Left colon (tissue), 2 donors: ENCODE measurements at places on chromosomes 7 and 10. TPM values are rescaled to one million over a fixed set of nuclear protein-coding genes. Genes with fewer than 3 reads are reported as not detected.
A peak's percentile ranks its signal among the peaks of the same experiment; 100 is the strongest.

GRCh38 chr10:107616463-107617410 is 452.2 kb upstream of the SORCS1 start:
- no peak for DNase-seq

- no peak for DNase-seq
Measured at GRCh38 chr7:22417841-22418240, 60.9 kb upstream of the RAPGEF5 start.

DNA sequence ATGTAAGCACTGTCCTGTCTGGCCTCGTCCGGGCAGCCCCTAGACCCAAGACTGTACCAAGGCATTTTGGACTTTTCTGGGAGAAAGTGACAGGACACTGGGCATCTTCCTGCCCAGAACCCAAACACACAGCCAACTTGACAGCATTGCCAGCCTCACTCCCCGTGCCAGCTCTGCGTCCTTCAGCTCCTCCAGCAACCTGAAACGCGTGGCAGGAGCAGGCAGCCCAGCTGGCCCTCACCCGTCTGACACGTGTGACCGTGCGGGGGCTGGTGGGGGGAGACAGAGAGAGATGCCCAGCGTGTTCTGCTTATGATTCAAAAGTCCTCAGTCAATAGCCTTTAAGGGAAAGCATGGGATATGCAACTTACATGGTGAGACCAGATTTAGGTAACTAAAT is 50.3 kb upstream of the SLC29A3 start:
- no peak for DNase-seq

Gene TMEM236
- 53.0 TPM for total RNA-seq

Gene NKX1-2
- not detected for total RNA-seq

Gene GDF2
- total RNA-seq: not detected

DNA sequence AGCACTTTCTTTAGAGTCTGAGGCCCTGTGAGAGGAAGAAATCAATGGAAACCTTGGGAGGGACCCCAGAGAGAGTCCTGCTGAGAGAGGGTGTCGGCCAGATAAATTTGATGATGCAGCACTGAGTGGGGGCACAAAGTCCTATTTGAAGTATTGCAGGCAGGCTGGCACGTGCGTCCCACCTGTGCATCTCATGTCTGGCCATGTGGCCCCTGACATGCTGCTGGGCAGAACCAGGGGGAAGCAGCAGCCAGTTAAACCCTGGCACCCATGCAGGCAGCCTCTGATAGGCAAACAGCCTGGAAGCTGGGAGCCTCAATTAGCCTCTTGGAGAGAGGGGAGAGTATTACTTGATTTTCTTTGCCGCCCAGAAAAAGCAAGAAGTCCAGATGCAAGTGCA is 180.9 kb downstream of the PLXNA4 start:
- DNase-seq: no peak

DNA sequence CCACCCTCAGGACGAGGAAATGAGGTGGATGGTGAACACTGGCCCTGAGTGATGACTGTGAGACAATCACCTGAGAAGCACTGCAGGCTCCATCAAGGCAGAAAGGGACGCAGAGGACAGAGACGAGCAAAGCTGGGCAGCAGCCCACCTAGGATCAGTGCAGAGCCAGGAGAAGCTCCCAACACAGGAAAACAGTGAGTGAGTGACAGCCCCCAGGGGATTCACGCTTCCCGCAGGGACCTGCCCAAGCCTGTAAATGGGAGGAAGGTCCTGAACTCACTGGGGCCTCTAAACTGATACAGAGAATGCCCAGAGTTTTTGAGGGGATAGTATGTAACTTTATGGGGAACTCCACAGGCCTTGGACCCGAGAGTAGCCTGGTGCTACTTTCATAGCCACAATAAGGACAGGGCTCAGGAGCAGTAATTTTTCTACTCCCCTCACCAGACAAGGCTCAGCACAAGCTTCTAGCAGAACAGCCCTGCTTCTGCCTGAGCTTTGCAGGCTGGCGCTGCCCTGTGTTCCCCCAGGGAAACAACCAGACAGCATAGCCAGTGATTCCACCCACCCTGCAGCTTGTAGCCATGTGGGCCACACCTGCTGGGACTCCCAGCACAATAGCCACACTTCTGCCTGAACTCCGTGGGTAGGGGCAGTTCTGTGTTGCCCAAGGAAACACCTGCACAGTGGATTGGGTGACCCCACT is 708.4 kb downstream of the POM121L12 start:
- no peak for DNase-seq

DNA sequence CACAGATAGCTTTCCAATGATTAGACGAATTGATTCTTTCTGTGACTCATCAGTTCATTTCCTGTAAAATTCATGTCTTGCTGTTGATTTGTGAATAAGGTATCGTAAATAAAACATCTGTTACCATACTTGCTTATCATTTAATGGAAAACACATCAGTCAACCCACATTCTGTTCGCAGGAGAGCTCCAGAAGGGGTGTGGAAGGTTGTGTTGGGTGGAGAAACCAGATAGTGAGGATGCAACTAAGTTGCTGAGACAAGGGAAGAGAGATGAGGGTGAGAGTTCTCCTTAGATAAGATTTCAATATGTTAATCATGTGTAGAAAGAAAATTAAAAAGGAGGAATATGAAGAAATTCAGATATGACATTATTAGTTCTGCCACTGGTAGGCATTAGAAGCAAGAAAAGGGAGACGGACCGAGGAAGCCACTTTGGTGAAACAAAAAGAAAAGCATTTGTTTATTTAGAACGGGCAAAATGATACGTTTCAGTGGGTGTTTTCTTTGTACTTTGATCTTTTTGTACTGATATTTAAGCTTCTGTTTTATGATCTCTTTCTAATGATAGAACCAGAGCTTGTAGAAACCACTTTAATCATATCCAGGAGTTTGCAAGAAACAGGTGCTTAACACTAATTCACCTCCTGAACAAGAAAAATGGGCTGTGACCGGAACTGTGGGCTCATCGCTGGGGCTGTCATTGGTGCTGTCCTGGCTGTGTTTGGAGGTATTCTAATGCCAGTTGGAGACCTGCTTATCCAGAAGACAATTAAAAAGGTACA is 7.8 kb downstream of the CD36 start:
- DNase-seq: no peak

Gene TLX1
- total RNA-seq: 0.12 TPM

GRCh38 chr10:32189400-32190084 is 133.3 kb upstream of the KIF5B start:
- DNase-seq: peak; percentile 16

DNA sequence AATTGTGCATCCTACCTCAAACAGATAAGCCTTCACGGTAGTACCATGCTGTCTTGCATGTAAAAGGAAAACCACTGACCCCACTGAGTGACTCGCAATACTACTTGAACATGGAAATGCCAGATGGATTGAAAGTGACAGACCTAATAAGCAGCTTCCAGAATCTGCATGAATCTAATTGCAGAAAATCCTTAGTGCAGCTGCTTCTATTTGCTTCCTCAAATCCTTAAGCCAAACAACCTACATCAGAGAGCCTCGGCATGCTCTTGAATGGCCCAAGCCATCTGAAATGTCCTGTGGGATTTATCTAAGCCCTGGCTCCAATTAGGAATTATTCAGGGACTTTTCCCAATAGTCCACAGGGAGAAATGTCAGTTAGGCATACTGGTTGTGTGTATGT is 509.5 kb upstream of the CELF2 start:
- DNase-seq: no peak

GRCh38 chr10:16905320-16905719 is 88.1 kb upstream of the RSU1 start:
- no peak for DNase-seq

Gene CTNNA3
- 0.21 TPM for total RNA-seq

GRCh38 chr7:18693406-18693805 is 197.9 kb downstream of the HDAC9 start:
- DNase-seq: no peak

DNA sequence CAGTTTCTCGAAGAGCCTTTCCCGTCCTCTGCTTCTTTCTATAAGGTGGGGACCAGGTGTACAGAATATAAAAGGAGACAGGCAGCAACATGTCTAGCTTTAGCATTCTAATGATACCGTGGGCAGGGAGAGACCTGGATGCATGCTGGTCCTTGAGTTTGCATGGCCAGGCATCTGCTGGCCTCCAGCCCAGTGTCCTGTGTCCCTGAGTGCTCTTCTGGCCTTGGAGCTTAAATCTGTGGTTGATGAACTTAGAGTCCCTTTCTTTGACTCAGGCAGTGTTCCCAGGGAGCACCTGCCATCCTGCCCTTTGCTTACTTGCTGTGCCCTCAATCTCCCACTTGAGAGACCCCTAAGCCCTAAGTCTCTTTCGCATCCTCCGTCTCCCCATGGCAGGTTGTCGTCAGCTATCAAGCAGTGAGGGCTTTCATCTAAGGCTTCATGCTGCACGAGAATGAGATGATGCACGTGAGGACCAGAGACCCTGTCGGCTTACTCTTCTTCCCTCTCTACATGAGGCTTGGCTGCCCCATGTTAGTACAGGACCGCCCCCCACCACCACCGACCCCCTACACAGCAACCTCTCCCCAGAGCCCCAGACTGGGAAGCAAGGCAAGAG is 313.4 kb upstream of the C7orf33 start:
- no peak for DNase-seq

DNA sequence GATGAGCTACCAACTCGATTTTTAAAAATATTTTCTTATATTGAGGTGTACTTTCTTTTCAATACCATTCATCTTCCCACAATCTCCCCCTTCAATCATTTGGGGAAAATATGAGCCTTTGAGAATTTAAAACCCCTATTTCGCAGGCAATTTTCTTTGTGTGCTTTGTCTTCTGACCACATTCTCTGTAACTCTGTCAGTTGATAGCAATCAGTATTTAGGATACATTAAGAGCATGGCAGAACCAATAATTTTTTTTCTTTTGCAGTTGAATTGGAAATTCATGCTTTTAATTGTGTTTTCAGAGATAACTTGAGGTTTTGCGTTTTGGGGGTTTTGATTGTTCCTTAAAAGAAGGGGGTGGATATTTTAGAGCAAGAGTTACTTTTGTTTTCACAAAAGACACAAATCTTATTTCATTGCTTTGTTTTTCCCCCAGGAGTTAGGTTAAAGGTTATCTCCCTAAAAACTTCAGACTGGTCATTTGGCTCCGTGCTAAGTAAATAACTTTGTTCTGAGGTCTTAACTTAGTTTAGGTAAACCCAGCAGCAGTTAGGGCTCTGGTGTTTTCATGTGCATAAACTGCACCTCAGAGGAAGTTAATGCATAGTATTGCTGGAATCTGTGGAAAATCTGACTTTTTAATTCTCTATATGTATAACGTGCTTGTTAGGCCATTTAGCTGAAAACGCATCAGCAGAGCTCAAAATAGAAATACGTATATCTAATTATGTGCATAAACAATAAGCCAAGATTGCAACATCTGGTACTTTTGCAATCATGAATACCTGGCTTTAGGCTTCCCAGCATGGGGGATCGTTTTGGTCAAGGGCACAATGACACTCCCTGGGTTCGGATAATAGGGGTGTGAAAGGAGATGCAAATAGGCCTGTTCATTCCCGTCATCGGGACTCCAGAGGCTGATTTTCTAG is 676.4 kb upstream of the ANKRD30A start:
- DNase-seq: no peak
